ENCODE measurements at places on chromosomes 4 and X.

DNA sequence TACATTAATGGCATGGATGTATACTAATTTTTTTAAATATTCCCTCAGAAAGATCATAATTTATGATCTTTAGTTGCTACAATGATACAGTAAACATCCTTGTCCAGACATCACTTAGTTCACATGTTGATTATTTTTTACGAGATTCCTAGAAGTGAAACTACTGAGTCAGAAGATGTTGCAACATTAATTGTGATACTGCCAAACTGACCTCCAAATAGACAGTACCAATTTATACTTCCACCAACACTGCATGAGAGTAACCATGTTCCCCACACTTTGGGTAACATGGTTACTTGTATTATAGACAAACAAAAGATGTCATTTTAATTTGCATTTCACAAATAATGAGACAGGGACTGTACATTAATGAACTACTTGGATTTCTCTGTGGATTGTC lies 19.6 kb downstream of the RCHY1 start:
- DNase-seq: no peak

GRCh38 chr4:72969976-72970375 lies 99.5 kb downstream of the COX18 start:
- no peak for DNase-seq

GRCh38 chr4:4225915-4226605 lies 669 bp downstream of the OTOP1 start:
- DNase-seq: no peak

- no peak for DNase-seq
These were observed 13.6 kb downstream of the HTRA3 start for GRCh38 chr4:8283161-8283560.

DNA sequence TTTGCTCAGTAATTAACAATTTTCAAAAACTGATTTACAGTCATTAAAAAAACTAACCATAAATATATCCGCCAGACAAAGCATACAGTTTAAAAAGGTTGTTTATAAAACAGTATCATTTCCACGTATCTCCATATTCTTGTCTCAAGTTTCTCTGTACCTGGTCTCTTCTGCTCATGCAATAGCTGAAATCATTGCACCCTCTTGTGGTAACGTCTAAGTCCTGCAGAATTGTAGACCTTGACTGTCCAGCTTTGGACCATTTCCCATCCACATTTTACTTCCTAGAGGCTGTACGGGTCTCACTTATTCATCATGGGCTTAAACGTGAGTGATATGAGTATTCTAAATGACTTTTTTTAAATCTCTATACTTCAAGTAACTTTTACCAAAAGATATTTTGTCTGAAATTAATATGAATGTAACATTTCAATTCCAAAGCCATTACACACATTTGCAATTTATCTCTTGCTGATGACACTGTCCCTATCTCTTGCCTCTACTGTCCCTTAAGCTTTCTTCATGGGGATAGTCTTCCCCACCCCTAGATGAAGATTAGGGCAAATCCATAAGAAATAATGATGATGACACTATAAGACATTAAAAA lies 118.5 kb downstream of the BTC start:
- no peak for DNase-seq

DNA sequence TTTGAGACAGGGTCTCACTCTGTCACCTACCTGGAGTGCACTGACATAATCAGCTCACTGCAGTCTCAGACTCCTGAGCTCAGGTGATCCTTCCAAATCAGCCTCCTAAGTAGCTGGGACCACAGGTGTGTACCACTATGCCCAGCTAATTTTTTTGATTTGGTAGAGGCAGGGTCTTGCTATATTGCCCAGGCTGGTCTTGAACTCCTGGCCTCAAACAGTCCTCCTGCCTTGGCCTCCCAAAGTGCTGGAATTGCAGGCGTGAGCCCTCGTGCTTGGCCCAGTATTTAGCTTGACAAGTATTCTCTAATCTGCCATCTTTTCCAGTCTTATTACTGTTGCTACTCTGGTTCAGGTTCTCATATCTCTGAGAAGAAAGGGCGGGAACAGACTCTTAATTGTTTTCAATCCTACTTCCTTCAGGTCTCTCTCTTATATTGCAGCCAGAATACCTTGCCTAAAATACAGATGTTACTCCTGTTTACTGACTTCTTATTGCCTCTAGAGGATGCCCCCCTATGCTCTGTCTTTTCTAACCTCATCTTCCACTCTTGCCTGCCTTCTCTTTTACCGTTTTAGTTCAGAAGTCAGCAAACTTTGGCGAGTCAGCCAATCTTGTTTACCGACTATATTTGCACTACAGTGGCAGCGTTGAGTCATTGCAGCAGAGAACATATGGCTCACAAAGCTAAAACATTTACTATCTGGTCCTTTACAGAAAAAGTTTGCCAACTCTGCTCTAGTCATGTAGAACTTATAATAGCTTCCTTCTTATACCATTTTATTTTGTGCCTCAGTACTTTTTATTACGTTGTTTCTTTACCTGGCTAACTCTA lies 19.0 kb downstream of the MRPL1 start:
- DNase-seq: no peak

- DNase-seq: no peak
These were observed 16.3 kb upstream of the NEIL3 start for GRCh38 chr4:177293208-177294033.

DNA sequence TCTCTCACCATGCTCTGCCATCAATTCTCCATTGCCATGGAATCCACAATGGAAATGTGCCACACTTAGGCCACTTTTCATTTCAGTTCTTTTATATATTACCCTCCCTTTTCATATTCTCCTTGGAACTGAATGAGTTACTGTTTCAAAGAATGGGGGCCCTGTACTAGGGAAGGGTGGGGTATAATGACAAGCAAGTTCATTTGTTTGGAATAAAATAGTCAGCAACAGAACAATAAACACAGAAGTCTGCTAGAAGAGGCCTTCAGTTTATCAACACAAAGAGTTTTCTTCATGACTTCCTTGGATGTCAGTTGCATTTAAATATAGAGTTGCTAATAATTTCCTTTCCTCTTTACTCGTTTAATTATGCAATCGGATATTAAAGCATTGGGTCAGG lies 478.3 kb upstream of the FTHL17 start:
- no peak for DNase-seq

DNA sequence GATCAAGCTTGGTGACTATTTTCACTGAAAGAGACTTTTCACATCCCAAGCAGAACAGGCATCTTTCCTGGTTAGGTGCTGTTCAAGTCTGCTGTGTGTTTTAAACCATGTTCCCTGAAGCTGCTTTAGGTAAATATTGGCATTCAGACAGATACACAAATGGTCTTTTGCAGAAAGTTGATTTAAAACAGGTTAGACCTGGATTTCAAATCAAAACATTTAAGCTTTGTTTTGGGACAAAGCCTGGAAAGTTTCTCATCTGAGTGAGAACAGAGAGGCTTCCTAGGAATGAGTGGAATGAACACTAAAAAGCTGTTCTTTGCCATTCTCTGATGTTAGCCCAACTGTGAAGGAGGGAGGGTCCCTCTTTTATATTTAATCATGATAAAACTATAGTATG lies 10.1 kb downstream of the ANXA3 start:
- DNase-seq: no peak

DNA sequence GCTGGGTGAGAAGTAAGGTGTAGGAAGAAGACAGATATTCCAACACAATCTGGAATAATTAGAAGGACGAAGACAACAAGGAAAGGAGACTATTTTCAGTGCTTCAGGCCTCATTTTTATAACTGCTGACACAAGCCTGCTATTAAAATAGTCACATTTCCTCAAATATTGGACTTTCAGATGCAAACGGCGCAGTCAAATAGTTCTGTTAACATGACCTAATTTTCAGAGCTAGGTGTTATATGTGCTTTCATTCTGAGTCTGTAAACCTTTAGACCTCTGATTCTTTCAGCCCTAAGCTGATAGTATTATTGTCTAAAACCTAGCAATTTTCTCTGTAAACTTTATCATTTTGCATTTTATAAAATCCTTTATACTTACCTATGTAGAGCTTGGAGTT lies 261.5 kb downstream of the IL1RAPL1 start:
- DNase-seq: no peak

- no peak for DNase-seq
These were observed 114.8 kb upstream of the NAP1L5 start for GRCh38 chr4:88812420-88812819.

GRCh38 chrX:1894740-1895139 lies 279.9 kb downstream of the ASMT start:
- DNase-seq: no peak

- no peak for DNase-seq
These were observed 135.6 kb downstream of the CHIC2 start for GRCh38 chr4:53928825-53929224.

- DNase-seq: no peak
These were observed 23.4 kb downstream of the NSG1 start for GRCh38 chr4:4410271-4410670.

DNA sequence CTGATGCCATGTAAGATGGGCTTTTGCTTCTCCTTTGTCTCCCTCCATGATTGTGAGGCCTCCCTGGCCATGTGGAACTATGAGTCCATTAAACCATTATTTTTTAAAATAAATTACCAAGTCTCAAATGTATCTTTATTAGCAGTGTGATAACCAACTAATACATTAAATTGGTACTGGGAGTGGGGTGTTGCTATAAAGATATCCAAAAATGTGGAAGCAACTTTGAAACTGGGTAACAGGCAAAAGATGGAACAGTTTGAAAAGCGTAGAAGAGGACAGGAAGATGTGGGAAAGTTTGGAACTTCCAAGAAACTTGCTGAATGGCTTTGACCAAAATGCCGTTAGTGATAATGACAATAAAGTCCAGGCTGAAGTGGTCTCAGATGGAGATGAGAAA lies 526.7 kb downstream of the SH3BGRL start:
- no peak for DNase-seq

DNA sequence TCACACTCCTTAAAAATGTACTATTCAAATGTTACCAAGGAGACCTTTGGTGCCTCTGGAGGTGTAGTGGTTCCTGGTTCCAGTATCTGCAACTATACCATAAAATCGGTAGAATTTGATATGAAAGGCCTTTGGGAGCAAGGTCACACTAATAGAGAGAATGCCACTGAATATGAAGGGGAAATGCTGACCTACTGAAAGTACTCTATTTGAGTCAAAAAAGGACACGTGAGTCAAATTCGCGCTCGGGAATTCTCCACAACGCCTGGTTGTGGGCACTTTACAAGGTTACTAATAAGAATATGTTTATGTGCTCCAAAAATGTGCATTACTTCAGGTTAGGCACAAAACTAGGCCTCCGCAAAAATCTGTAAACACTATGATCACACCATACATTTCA lies 39.5 kb upstream of the RELL1 start:
- no peak for DNase-seq

GRCh38 chrX:43970528-43970927 lies 2.7 kb downstream of the NDP start:
- no peak for DNase-seq

DNA sequence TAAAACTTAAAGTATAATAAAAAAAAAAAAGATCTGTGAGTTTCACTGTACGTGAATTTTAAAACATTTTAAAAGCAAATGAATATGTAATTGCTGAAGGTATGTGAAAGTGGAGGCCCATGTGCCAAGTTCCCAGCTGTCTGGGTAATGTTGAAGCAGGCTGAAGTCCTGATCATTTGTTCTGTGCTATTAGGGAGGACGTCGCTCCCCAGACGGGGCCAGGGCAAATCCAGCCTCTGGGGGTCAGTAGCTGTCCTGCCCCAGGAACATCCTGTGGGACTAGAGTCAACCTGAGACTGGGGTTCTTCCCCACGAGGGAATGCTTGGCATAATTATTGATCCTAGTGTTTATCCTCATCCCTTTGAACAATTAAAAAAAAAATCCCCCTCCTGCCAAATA lies 48.8 kb downstream of the PDE5A start:
- DNase-seq: no peak

GRCh38 chr4:150722908-150723362 lies 141.0 kb downstream of the MAB21L2 start:
- no peak for DNase-seq

DNA sequence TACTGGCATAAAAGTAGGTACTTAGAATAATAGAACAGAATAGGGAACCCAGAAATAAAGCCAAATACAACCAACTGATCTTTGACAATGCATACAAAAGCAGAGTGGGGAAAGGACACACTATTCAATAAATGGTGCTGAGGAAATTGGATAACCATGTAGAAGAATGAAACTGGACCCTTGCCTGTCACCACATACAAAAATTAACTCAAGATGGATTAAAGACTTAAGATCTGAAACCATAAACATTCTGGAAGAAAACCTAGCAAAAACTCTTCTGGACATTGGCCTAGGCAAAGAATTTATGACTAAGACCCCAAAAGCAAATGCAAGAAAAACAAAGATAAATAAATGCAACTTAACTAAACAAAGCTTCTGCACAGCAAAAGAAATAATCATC lies 45.6 kb downstream of the ARFIP1 start:
- DNase-seq: no peak

- no peak for DNase-seq
These were observed 113.0 kb upstream of the TLR3 start for GRCh38 chr4:185955826-185956543.

DNA sequence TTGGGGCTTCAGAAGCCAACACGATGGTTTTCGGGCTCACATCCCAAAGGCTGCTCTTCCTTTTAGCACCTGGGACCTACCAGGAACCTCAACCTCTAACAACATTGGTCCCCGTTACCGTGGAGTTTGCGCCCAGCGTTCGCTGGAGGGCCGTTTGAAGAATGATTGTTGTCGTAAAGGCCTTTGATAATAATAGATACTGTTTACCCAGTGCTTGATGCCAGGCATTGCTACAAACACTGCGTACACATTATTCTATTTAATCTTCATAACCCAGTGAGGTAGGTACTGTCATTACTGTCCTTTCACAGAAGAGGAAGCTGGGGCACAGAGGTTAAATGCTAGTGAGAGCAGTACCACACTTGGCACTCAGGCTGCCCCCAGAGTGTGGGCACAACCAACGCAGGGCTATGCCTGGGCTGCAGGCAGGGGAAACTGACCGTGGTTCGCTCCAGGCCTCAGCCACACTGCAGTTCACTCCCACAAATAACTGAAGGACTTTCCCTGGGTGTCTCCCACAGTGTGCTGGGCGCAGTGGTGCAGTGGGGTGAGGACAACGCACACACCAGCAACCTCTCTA lies 1.0 kb upstream of the ACSL1 start:
- DNase-seq: no peak

DNA sequence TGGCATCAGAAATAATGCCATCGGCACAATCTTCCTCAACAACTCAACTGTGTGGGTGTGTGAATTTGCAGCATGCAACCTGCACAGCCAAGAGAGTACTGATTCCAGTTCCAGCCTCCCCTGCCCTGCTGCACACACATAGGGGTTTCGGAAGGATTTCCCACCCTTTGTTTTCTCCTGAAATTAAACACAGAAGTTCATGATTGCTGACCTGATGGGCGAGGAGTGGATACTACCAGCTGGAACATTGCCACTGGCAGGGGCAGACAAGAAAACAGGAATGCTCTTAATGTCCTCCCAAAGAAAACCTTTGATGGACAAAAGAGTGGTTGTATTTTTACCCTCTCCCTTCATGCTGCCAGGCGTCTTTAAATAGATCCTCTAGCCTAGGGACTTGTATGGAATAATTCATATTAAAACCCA lies 4.8 kb downstream of the NDP start:
- DNase-seq: no peak

DNA sequence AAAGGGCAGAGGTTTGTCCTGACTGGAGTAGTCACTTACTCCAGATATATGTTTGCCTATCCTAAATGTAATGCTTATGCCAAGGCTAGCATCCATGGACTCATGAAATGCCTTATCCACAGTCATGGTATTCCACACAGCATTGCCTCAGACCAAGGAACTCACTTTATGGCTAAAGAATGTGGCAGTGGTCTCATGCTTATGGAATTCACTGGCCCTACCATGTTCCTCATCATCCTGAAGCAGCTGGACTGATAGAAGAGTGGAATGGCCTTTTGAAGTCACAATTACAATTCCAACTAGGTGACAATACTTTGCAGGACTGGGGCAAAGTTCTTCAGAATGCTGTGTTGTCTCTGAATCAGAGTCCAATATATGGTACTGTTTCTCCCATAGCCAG lies 1014.8 kb downstream of the RAPGEF2 start:
- DNase-seq: no peak
